RPMI8226 (cell line): ENCODE measurements at places on chromosomes 2 and 18.

GRCh38 chr2:187574969-187575750 lies 20.9 kb upstream of the TFPI start:
- no peak for DNase-seq

DNA sequence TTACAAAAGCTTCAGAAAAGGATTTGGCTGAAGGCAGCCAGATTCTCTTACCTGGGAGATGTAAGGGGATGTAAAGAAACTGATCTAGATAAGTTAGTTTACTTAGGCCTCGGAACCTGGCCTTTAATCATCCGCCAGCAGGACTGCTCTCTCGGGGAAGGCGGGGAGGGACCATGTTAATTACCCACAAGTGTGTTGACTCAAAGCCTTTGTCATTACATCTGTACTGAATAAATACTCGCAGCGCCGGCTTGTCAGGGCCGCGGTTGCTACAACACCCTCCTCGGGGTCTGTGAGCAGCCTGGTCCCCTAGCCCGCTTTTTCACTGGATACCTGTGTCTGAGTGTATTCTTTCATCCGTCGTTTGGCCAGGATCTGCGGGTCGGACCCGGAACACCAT lies 6.7 kb downstream of the CHMP3 start:
- DNase-seq, result no peak

GRCh38 chr2:60226191-60226590 lies 327.3 kb downstream of the BCL11A start:
- DNase-seq, result no peak

- DNase-seq, result no peak
Measured at GRCh38 chr2:231185050-231185725, 13.2 kb upstream of the ARMC9 start.

GRCh38 chr2:236160366-236161081 lies 7.7 kb downstream of the GBX2 start:
- DNase-seq, result no peak

DNA sequence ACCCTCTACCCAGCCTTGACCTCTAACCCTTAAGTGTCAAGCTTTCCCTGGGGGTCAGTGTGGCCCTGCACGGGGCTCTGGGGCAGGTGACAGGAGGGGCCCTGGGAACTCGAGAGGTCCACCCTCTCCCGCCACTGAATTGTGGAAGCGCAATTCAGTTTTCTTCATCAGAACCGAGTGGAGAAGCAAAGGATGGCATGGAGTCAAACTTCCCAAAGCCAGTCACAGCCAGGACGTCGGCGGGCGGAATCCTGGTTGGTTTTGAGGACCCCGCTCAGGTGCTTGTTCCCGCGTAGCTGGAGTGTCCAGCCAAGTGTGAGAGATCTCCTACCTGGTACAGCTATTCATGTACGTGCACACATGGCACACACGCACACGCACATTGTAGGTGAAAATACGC lies 62.0 kb downstream of the MBP start:
- no peak for DNase-seq

DNA sequence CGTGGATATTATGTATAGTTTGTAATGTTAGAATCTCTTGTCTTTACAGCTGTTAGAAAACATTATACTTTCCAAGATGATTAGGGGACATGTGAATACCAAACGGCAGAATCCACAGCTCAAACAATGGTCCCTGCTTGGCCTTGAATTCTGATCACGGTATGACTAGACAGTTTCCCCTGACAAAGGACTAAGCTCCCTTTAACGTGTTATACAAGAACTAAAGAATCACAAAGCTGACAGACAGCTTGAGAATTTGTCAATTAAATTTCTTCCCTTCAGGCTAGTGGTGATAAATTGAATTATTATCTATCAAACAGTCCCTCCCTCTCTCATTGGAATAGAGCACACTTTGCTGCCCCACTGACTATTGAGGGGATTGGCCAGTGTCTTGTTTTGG lies 359.2 kb upstream of the ID2 start:
- DNase-seq, result no peak

DNA sequence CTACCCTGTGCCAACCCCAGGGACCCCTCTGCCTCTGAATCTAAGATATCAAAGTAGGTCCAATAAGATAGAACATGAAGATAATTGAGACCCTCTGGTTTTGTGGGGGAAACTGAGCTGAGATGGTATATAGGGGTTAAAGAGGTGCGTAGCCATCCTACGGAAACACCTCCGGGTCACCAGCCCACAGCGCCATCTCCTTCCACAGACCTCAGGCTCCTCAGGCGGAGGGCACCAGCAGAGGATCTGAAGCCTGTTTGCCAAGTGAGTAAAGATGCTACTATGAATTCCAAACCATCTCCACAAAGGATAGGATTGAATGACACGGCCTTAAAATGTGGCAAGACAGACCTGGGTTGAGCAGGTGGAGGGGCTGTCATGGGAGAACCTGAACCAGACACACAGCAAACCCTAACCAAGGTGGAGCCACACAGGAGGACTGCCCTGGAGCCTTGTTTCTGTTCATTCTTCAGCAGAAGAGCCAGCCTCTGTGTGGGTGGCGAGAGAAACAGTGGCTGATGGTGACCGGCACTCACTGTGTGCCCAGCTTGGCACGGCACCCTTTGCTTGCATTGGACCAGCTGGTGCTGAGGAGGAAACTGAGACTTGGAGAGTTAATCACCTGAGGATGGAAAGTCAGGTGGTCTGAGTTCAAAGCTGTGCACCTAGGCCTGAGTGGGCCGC lies 10.2 kb downstream of the GBX2 start:
- DNase-seq, result no peak

- no peak for DNase-seq
Measured at GRCh38 chr18:45627204-45627526, 11.9 kb downstream of the SLC14A2 start.

DNA sequence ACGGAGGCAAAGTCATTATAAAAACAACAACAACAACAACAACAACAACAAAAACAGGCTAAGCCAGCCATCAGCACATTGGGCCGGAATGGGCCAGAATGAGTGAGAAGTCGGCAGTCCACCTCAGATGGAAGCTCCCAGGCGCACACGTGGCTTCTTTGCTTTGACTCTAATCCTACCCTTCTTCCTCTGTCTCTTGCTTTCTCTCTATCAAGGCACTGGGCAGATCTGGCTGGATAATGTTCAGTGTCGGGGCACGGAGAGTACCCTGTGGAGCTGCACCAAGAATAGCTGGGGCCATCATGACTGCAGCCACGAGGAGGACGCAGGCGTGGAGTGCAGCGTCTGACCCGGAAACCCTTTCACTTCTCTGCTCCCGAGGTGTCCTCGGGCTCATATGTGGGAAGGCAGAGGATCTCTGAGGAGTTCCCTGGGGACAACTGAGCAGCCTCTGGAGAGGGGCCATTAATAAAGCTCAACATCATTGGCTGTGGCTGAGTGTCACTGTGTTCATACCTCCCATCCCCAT lies 52.2 kb downstream of the MARCO start:
- DNase-seq, result no peak

DNA sequence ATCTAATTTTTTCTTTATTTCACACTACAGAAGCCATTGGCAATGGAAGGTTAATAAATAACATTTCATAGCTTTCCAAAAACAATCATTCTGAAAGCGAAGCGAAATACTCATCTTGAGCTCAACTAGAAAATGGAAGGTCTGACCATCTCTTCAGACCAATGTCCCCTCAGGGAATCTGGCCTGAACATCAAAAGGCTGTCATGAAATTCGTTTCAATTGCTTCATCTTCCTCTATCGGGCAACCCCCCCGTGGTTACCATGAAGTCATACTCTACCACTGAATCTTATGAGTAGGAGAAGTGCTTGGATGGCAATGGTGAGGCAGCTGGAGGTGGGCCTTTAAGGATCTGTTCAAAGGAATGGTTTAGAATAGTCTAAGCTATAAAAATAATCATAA lies 22.9 kb upstream of the CYTIP start:
- DNase-seq, result no peak
